ENCODE measurements at places on chromosomes 5 and 9.

DNA sequence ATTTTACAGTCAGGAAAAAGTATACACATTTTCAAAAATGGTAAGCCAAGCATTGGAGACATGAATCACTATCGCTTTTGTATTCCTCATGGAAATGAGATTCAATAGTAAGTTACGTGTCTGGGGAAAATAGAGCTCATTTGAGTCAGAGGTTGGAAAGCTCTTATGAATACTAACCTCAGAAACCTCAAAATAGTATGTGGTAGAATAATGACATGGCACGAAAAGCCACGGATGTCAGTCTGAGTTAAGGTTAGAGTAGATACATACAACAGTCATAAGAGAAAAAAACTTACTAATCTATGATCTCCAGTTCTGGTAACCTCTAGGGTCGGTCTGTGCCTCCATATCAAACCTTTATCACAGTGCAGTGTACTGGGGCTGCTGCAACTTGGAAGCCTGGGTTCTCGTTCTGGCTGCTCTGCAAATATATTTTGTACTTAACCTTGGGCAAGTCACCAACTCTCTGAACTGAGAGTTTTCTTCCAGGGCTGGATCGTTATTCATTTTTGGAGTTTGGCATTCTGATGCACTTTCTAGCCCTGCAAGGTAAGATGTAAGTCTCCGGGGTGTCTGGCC lies 31.8 kb downstream of the MAP1B start:
- no peak for DNase-seq

GRCh38 chr9:100084128-100084453 lies 14.7 kb downstream of the ERP44 start:
- no peak for DNase-seq

DNA sequence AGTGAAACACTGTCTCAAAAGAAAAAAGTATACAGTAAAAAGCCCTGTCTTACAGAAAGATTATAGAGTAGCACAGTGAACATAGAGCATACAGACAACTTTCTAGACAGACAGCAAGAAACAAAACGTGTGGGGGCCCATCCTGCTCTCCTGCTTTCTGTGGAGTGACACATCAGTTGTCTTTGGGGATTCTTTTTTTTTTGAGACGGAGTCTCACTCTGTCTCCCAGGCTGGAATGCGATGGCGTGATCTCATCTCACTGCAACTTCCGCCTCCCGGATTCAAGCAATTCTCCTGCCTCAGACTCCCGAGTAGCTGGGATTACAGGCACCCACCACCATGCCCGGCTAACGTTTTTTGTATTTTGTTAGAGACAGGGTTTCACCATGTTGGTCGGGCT lies 14.9 kb downstream of the CDHR2 start:
- DNase-seq, result no peak

DNA sequence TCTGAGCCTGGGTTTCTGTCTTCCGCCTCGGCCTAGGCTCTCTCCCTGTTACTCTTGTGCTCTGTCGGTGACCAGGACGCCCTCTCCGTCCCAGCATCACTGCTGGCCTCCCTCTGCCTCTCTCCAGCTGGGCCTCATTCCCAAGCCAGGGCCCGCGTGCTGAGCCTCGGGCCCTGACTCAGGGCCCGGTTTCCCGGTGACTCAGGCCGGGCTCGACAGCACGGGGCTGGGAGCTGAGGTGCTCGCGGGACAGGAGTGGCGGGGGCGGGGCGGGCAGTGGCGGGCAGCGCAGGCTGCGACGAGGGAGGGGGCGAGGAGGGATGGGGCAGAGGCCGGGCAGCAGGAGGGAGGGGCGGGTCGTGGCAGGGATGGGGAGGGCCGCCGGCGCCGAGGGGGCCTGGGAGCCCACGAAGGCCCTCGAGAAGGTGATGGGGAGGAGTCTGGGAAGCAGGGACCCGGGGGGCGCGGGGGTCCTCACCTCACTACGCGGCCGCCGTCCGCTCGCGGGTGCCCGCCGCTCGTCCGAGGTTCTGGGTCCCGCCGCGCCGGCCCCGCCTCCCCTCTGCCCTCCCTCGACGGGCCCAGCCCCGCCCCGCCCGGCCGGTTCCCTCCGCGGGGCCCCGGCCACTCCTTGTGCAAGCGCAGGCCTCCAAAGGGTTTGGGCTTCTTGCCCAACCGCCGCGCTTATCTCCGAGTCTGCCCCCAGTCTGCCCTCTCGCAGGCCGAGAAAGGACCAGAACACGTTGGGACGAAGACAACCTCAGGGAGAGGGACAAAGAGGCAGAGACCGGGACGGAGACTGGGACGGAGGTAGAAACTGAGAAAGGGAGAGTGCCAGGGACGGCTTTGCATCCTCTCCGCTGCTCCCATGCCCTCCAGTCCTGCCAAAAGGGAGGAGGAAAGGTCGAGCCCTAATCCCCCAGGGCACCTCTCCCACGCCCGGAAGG lies at the start of gene ARAP3:
TSS of gene ARAP3 (minus strand) at position 536 of the 947 bp plus-strand sequence. CDS start 1,744 bp downstream, outside the sequence.
- DNase-seq, result peak; percentile 77

DNA sequence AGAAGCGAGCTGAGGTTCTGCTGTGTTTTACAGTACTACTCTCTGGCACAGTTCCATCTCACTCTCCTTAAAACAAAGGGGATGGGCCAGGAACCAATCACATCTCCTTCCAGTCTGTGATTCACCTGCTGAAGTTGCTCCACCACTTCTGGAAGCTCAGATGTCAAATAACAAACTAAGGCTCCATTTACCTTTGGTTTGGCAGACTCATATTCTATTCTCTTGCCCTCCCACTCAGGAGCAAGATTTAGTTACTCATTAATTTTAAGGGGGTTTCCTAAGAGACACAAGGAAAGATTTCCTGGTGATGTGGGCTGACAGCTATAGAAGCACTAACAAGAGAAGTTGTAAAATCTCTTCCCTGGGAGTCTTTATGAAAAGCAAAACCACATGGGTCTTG lies 37.8 kb upstream of the KIF2A start:
- peak; percentile 62 for DNase-seq

DNA sequence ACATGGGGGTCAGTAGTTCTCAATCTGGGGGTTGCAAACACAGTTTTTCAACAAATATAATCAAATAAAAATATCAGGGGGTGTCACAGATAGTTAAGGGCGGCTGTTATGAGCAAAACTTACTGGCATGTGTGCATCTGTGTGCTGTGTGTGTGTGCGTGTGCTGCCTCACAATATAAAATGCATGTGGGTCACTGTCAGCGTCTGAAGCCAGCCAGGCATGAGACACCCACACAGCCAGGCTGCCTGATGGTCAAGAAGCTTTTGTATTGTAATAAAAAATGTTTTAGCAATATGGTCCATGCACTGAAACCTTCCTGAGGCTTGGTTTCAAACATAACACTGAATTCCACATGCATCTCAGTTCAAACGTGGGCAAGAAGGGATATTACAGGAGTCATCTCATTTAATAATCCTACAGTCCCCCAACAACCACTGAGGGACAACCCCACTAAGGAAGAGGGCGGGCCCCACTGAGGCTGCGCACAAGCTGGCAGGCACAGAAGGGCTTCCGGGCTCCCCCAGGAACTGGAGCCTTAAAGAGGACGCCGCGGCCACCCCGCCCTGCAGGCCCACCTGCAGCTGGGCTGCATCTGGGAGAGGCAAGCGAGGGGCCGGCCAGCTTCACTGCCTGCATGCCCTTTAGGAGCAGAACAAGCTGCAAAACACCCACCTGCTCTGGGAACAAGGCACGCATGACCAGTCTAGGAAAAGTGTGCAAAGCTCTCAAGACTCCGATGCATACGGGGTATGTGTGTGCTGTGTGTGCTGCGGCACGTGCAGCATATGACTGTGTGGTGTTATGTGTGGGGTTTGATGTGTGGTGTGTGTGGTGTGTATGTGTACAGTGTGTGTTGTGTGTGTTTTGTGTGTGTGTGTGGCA lies 14.1 kb downstream of the SEMA4D start:
- no peak for DNase-seq

Data from ACHN (cell line).